NCI-H1436 treated with DMSO at 0.1 percent for 48 hours (cell line): ENCODE measurements at places on chromosomes 4 and X.

- DNase-seq, result no peak
Observed at GRCh38 chr4:73816814-73817213, 19.7 kb upstream of the CXCL6 start.

- no peak for DNase-seq
Observed at GRCh38 chr4:19227701-19228100, 1024.0 kb upstream of the SLIT2 start.

DNA sequence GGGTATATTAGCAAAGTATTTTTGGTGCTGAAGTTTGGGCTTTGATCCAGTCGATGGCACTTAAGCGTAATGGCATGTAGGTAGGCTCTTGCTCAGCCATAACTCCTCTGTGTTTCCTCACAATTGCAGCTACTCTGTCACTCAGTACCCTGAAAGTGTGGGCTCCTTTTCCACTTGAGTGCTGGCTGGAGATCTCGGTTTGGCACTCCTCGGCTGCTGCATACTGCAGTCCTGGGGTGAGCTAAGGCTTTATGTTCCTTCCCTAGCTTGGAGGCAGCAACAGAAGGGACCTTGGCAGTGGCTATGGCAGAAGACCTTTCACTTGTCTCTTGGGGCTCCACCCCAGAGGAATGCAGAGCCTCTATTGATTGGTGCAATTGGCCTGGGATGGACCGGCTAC is 106.7 kb upstream of the GRXCR1 start:
- DNase-seq, result no peak

DNA sequence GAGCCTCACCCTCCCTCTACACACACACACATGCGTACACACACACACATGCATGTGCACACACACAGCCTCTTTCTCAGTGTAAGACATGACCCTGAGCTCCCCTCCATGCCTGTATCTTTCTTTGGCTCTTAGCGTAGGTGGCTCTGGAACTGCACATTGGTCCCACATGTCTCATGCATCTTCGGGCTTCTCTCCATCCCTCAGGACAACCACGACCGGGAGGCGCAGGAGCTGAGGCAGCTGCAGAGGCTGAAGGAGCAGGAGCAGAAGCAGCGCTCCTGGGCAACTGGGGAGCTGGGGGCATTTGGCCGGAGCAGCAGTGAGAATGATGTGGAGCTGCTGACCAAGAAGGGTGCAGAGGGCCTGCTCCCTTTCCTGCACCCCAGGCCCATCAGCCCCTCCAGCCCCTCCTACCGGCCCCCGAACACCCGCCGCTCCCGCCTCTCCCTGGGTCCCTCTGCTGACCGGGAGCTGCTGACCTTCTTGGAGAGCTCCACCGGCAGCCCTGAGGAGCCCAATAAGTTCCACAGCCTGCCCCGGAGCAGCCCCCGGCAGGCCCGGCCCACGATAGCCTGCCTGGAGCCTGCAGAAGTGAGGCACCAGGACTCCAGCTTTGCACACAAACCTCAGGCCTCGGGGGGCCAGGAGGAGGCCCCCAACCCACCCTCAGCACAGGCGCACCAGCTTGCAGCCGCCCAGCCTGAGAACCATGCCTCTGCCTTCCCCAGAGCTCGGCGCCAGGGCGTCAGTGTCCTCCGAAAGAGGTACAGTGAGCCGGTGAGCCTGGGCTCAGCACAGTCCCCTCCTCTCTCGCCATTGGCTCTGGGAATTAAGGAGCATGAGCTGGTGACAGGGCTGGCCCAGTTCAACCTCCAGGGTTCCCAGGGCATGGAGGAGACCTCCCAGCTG is 38.6 kb downstream of the FHDC1 start:
- DNase-seq, result no peak

DNA sequence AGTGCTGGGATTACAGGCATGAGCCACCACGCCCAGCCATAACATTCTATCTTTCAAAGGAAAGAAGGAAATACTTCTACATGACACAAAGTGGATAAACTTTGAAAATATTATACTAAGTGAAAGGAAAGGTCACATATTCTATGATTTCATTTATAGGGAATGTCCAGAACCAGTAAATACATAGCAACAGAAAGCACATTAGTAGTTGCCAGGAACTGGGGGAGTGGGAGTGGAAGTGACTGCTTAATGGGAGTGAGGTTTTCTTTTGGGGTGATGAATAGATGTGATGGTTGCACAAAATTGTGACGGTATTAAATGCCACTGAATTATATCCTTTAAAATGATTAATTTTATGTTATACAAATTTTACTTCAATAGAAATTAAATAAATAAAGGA is 95.7 kb upstream of the IL15 start:
- no peak for DNase-seq

GRCh38 chr4:21077967-21078366 is 377.7 kb downstream of the PACRGL start:
- DNase-seq, result no peak

DNA sequence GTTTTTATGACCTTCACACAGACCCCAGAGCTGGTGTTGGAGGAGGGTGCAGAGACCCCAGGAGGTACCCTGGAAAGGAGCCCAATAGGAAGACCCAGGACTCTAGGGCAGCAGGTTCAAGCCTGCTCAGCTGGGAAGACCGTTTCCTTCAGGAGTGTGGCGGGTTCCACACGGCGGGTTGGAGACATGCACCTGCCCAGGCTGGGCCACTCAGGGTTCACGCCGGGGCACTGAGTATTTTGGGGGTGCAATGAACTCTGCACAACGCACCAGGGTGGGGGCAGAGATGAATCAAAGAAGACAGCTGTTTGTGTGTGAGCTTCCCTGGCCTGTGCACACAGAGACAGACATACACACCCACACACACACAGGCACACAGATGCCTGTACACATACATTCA is 52.5 kb upstream of the PPP2R3B start:
- no peak for DNase-seq

DNA sequence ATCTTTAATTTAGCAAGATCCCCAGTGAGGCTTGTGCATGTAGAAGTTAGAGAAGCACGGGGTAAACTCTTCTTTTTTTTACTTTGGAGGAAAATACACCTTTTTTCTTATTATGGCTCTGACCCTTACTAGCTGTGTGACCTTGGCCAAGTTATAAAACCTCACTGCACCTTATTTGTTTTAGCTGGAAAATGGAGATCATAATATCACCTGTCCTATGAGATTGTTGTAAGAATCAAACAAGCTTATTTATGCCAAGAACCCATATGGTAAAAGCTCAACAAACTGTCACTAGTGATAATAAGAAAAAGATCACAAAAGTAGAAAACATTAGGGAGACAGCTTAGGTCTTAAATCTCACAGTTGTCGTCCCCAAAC is 126.6 kb downstream of the PTTG2 start:
- no peak for DNase-seq
